ENCODE measurements at places on chromosomes 16 and 17.
A peak's percentile ranks its signal among the peaks of the same experiment; 100 is the strongest.

GRCh38 chr17:50101346-50102163 lies 6.4 kb downstream of the PDK2 start:
- DNase-seq, result no peak

DNA sequence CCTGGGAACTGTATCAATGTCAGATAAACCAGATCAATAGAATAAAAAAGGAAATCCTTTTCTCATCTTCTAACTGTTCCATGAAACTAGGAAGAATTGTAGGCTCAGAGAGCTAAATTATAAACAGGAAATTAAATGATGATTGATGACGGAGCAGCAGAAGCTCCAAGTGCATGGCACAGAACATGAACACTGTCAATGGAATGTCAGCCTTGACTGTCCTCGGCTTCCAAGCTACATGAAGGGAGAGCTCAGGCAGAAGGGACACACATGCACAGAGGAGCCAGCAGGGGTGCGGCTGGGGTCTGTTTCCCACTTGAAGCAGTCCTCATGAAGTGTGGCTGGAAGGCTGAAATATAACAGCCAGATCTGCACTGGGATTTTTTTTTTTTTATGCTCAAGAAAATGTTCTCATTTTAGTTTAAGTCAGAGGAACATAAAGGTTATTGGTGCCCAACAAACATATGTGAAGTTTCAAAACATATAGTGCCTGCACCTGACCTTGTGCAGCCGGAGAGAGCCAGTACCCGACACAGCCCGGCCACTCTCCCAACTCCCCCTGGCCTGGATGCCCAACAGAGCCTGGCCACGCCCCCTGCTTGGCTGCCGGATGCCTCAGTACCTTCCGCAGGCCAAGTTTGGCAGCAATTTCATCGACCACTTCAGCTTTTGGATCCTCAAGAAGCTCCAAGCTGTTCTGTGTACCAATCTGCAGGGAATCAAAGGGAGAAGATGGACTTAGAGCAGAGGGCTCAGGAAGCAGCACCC lies 37.0 kb downstream of the NPLOC4 start:
- DNase-seq, result no peak

- no peak for DNase-seq
Measured at GRCh38 chr17:35775583-35775982, 14.9 kb downstream of the C17orf50 start.

GRCh38 chr16:57372372-57373116 lies at the start of gene CX3CL1:
Gene CX3CL1, plus strand, starts transcription at chr16:57372490. Its CDS starts 79 bp downstream, at chr16:57372569.
- DNase-seq, result peak; percentile 14

GRCh38 chr16:49586466-49587450 lies 213.2 kb downstream of the C16orf78 start:
- DNase-seq, result no peak

GRCh38 chr17:51813140-51813783 lies 345.3 kb downstream of the CA10 start:
- DNase-seq, result no peak

GRCh38 chr16:85810742-85811115 lies 11.2 kb downstream of the COX4I1 start:
- DNase-seq, result no peak

GRCh38 chr17:83149029-83149725 lies 69.8 kb downstream of the METRNL start:
- no peak for DNase-seq

- no peak for DNase-seq
Measured at GRCh38 chr17:4934173-4934979, 2.3 kb downstream of the GP1BA start.

DNA sequence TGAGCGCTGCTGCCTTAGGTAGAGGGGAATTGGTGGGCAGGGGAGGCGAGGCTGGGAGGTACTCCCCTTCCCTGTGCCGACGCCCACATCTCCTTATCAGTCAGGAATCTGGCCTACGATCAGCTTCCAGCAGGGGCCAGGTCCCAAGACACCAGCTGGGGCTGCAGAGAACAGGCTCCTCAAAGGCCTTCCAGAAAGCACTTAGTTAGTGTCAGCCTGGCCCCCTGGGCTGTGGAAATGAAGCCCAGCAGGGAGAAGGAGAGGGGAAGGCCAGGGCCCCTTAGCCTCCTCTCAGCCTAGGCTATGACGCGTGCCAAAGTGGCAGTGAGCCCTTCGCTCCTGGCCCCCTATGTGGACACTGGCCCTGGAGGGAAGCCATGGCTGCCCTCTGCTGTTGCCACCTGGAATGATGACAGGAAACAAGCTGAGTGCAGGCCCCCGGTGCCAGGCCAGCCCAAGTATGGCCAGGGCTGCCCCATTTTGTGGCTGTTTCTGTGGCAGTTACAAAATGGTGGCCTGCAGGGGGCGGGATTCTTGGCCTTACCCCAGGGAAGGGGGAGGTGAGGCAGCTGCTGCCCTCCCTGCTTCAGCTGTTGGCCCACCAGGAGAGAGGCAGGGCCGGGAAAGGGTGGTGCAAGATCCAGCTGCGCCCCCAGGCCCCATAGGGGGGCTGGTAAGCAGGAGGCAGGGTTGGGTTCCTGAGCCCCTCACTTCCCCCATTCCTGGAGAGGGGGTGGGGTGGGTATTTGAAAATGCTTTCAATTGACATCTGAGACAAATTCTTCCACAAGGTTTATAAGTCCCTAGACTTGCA lies 11.3 kb downstream of the TBX4 start:
- no peak for DNase-seq

- no peak for DNase-seq
Measured at GRCh38 chr17:4969551-4970173, 2.0 kb upstream of the SPAG7 start.

DNA sequence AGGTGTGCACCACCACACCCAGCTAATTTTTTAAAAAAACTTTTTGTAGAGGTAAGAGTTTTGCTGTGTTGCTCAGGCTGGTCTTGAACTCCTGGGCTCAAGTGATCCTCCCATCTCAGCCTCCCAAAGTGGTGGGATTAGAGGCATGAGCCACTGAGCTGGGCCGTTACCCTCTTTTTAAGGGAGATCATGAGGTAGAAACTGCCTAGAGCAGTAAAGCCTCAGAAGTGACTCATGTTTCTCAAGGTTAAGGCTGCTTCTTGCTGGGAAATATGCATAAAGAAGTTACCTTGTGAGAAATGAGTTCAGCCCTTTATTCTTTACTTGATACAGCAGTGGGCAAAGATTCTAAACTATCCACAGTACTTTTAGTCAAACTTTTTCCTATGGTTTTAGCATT lies 38.2 kb downstream of the GRB2 start:
- no peak for DNase-seq

DNA sequence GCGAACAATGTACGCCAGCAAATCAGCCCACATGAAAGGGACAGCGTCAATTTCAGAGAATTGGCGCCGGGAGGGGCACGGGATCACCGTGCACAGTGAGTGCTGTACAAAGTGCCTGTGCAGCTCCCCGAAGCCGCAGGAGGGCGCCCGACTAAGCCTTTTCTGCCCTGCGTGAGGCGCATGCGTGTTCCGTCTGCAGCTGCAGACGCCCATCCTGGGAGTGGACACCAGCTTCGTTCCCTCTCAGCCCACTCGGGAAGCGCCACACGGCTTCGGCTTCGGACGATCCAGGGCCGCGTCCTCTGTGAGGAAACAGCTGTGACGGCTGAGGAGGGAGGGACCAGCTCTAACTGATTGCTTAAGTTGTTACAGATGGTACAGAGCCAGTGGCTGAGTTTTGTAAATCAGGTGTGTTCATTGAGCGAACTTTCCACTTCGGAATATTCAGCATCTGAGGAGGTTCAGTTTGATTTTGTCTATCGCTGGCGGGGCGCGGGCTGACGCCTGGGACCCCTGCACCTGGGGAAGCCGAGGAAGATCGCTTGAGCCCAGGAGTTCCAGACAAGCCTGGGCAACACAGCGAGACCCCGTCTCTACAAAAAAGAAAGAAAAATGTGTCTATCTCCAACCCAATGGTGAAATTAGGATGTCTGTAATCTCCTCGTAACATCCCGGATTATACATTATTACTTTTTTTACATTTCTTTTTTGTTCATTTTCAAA lies 15.4 kb upstream of the ZNF287 start:
- DNase-seq, result peak; percentile 84

DNA sequence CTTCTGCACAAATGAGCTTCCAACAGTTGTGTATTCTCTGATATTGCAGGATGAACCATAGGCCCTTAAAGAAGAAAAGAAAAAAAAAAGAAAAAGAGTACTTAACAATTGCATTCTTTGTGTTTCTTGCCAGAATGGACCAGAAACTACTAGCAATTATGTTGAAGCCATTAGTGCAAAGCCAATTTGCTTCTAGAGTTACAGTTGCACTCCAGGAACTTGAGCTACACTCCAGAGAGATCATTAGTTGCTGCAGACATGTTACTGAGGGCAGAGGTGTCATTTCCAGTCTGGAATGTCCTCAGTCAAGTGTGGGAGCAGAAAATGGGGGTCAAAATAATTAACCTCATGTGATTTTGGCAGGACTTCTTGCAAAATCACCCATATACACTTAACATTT lies 85.6 kb upstream of the CCL2 start:
- DNase-seq, result no peak

DNA sequence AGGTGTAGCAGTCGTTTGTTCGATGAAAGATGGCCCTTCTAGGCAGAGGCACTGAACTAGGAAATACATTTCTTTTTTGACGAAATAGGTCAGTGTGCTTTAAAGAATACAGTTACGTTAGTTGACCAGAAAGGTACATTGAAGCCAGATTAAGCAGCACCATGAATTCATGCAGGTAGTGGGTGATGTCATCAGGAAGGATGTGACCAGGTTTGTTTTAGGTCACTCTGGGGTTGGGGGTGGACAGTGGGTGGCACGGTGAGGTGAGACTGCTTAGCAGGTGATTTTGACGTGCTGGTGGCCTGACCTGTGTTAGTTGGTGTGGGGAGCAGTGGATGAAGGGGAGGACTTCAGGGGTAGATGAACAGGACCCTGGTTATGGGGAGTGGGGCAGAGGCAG lies 3.6 kb downstream of the INO80E start:
- no peak for DNase-seq

Data from tibial nerve (tissue), 4 donors.